ENCODE measurements at places on chromosomes 5 and 9. TPM values are rescaled to one million over a fixed set of nuclear protein-coding genes. Genes with fewer than 3 reads are reported as not detected.

IL13 gene
- total RNA-seq, result 8.4 TPM

FAM151B gene
- not detected for total RNA-seq

C5orf52 gene
- not detected for total RNA-seq

ATP10B gene
- not detected for total RNA-seq

CCNG1 gene
- 98.7 TPM for total RNA-seq

SPINK7 gene
- not detected for total RNA-seq

- peaks cover 8% of the 10 kb centered on the region for H3K36me3 ChIP-seq
- H3K4me3 ChIP-seq, result no peak overlapping the region
- H3K27ac ChIP-seq, result no peak overlapping the region
- peak; percentile 63 for DNase-seq
- H3K27me3 ChIP-seq, result peaks cover 7% of the 10 kb centered on the region
Measured at GRCh38 chr5:127564002-127564769, 46.7 kb downstream of the PRRC1 start.

GRCh38 chr5:131021646-131022045 lies 143.4 kb downstream of the HINT1 start:
- H3K36me3 ChIP-seq, result no peaks in the 10 kb centered on the region
- no peak overlapping the region for H3K4me3 ChIP-seq
- no peak for DNase-seq
- no peak overlapping the region for H3K27ac ChIP-seq
